ENCODE measurements at places on chromosomes 5 and 9.
A peak's percentile ranks its signal among the peaks of the same experiment; 100 is the strongest.

DNA sequence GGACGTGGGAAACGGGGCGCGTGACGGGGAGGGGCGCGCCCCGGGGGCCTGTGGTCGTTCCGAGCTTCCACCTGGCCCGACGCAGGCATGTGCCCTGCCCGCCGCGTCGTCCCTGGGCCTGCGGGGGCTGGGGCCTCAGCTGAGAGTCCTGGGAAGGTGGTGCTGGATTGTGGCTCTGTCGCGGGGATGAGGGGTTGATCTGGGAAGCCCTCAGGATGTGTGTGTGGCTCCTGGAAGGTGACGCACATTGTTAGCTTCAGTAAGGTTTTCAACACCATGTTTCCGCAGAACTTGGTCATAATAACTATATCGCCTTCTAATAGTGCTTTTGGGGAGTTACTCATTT lies 589.1 kb downstream of the MTRR start:
- no peak for DNase-seq

DNA sequence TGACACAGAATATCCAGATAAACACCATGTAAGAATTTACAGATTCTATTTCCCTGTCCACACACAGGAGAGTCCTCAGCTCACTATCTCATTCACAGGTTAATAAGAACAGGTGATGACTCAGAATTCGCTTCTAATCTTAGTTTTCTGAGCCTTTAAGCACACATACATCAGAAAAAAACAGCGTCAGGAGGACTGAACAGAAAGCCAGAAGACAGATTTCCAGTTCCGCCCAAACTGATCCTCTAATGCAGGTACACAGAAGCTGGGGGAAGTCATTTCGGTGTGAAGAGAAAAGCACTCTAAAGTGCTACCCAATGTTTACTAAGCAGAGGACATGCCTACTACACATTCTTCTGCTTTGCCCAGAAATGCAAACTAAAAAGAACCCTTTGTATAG lies 1.6 kb downstream of the CEMIP2 start:
- no peak for DNase-seq

- DNase-seq = no peak
Measured at GRCh38 chr5:53552561-53552960, 7.9 kb upstream of the NDUFS4 start.

- DNase-seq = no peak
Measured at GRCh38 chr9:110641293-110641692, 27.3 kb upstream of the MUSK start.

- DNase-seq = no peak
Measured at GRCh38 chr5:76175821-76176403, 92.7 kb downstream of the SV2C start.

DNA sequence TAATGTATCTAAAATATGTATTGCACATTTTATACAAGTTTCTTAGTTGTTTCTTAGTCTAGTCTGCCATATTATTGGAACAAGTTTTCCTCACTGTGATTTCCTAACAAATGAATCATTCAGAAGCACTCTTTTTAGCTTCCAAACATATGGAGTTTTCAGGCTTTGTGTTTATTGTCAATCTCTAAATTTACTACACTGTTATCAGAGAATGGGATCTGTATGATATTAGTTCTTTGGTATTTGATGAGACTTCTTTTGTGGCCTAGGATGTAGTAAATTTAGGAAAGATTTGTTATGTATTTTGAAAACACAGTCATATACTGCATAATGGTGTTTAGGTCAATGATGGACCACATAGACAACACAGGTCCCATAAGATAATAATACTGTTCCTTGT lies 25.7 kb downstream of the SREK1IP1 start:
- no peak for DNase-seq

GRCh38 chr5:78734094-78734845 lies 85.7 kb upstream of the LHFPL2 start:
- DNase-seq = no peak

- DNase-seq = no peak
Measured at GRCh38 chr9:112725961-112726360, 8.0 kb upstream of the INIP start.

GRCh38 chr5:96936431-96937320 lies 796 bp downstream of the LNPEP start:
- DNase-seq = peak; percentile 67

- DNase-seq = no peak
Measured at GRCh38 chr5:82295144-82295543, 17.0 kb upstream of the RPS23 start.

GRCh38 chr5:180810959-180811622 lies 8.5 kb upstream of the MGAT1 start:
- DNase-seq = no peak

GRCh38 chr5:114727358-114727757 lies 365.5 kb downstream of the KCNN2 start:
- DNase-seq = no peak

- DNase-seq = no peak
Measured at GRCh38 chr5:147708708-147709107, 73.8 kb downstream of the JAKMIP2 start.

- DNase-seq = no peak
Measured at GRCh38 chr5:80825786-80826460, 134.2 kb upstream of the RASGRF2 start.

- DNase-seq = peak; percentile 60
Measured at GRCh38 chr5:157540707-157541446, 34.7 kb downstream of the ADAM19 start.

DNA sequence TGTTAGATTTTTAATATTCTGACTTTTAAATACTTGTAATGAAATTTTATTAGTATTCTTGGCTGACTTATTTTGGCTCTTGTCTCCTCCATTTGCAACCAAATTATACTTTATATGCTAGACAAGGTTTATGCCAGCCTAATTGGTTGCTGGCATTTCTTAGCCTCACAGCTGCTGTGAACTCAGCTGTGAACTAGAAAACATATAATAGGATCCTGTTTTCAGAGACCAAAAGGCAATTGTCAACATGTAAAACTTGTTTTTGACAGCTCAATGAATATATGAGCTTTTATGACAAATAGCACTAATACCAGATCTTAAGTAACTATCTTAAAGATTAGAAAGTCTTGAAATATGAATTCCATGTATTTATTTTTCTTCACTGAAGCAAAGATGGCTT lies 25.9 kb downstream of the KIF2A start:
- no peak for DNase-seq

GRCh38 chr5:85910335-85910734 lies 707.4 kb upstream of the COX7C start:
- DNase-seq = no peak

- DNase-seq = no peak
Measured at GRCh38 chr5:44412286-44412685, 23.1 kb upstream of the FGF10 start.

DNA sequence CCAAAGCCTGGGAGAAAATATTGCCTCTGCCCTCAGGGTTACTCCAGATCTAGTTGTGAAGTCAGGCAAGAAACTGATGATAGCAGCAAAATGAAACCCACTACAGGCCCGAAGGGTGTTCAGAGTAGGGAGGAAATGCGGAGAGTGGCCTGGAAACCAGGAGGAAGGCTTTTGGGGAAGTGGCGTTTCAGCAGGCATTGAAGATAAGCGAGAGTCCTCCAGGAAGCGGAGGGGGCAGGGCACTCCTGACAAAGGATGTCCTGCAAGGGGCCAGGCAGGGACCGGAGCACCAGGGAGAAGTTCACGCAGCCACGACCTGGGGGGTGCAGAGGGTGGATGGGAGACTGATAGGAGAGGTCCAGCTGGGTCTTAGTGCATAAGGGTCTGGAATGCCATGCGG lies 7.8 kb upstream of the FOXI1 start:
- no peak for DNase-seq

- DNase-seq = no peak
Measured at GRCh38 chr9:19746223-19746622, 42.6 kb downstream of the SLC24A2 start.

GRCh38 chr5:31033295-31033694 lies 160.2 kb upstream of the CDH6 start:
- DNase-seq = no peak

GRCh38 chr5:157020511-157021222 lies 38.2 kb downstream of the HAVCR1 start:
- DNase-seq = no peak

- no peak for DNase-seq
Measured at GRCh38 chr5:160083501-160083900, 35.7 kb downstream of the PWWP2A start.

GRCh38 chr9:129637673-129638439 lies 4.1 kb downstream of the ASB6 start:
- DNase-seq = no peak

- no peak for DNase-seq
Measured at GRCh38 chr5:76852772-76853171, 3.0 kb downstream of the S100Z start.

- no peak for DNase-seq
Measured at GRCh38 chr9:15374310-15374709, 48.4 kb upstream of the SNAPC3 start.

Measured in islet precursor cell (in vitro differentiated cells).